ENCODE measurements at places on chromosomes 5 and 9. TPM values are rescaled to one million over a fixed set of nuclear protein-coding genes. Genes with fewer than 3 reads are reported as not detected.
A peak's percentile ranks its signal among the peaks of the same experiment; 100 is the strongest.

TMEM174 gene
- not detected for total RNA-seq

SLC4A9 gene
- not detected for total RNA-seq

ECM2 gene
- 6.8 TPM for total RNA-seq

- DNase-seq, result no peak
Observed at GRCh38 chr9:125442452-125442851, 180.8 kb downstream of the GAPVD1 start.

GRCh38 chr5:142486581-142486980 lies 161.8 kb upstream of the SPRY4 start:
- DNase-seq, result peak; percentile 82

DNA sequence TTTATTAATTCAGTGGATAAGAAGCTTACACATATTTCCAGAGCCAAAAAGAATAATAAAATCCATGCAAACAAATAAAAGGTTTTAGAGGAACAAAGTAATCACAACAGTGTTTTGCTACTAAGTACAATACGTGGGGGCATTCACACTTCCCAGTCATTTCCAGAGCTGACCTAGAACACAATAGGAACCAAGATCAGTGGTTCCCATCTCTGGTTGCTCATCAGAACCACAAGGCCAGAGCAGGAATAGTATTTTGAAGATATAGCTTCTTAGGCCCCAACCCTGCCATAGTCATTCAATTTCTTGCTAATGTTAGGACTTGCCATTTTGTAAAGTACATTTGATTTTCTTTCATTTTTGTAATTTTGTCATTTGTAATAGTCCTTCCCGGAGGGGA lies 215.4 kb downstream of the NR3C1 start:
- DNase-seq, result no peak

DNA sequence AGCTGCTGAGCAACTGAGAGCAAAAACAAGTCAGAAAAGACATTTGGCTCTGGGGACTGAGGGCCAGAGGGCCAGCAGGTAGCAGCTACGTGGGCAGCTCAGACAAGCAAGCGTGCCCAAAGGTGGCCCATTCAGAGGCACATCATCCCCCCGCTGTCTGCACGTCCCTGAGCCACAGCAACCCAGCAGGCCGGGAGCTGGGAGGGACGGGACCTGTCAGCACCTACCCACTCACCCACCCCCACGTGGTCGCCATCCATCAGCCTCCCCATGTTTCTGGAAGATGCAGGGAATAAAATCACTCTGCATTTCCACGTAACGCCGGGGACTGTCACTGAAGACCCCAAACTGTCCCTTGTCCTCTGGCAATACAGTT lies 167.8 kb downstream of the COL23A1 start:
- no peak for DNase-seq

- DNase-seq, result no peak
Observed at GRCh38 chr5:76443066-76443800, 40.1 kb downstream of the IQGAP2 start.

GRCh38 chr9:37198039-37198729 lies 77.8 kb downstream of the ZCCHC7 start:
- no peak for DNase-seq

- DNase-seq, result no peak
Observed at GRCh38 chr9:137279741-137280473, 2.4 kb downstream of the TOR4A start.

SARDH gene
- total RNA-seq, result 9.0 TPM

GRCh38 chr5:53714667-53715010 lies 154.2 kb downstream of the NDUFS4 start:
- peak; percentile 23 for DNase-seq

DNA sequence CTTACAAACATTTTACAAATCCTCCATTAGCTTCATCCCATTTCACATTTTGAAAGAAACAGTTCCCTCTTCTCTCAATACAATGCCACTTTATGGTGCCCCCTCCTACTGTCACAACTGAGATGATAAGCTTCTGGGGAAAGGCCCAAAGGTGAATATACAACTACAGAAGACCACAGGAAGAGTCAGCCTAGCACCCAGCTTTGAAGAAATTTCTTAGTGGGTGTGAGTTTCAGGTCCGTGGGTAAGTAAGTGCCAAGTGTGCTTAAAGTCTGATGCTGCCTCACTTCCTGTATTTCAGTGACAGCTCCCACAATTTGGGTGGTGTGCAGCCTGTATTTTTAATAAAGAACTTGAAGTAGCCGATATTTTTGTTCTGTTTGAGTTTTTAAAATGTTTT lies 68.1 kb downstream of the ARHGEF28 start:
- no peak for DNase-seq

GRCh38 chr5:36214436-36214835 lies 27.3 kb downstream of the NADK2 start:
- DNase-seq, result peak; percentile 15

DNA sequence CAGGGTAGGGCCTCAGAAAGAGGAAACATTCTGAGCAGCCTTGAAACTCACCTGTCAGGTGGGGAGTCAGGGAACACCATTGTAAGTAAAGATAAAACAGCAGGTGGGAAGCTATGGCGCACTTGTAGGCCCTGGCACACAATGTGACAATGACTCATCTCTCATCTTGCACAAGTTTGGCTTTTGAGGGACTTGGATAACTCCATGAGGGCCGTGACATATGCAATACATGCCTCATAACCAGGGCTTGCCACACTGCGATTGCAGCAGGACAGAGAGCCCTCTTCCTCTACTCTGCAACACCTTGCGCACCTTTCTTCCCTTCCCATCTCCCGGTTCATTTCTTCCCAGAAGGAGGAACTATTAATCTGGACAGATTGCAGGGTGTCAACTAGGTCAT lies 144.9 kb downstream of the CEP120 start:
- DNase-seq, result no peak

GRCh38 chr5:169945831-169946261 lies 34.4 kb downstream of the INSYN2B start:
- peak; percentile 94 for DNase-seq

CCDC152 gene
- 1.5 TPM for total RNA-seq

- DNase-seq, result peak; percentile 17
Observed at GRCh38 chr9:37293664-37294524, 128.6 kb upstream of the GRHPR start.

CDO1 gene
- 6.9 TPM for total RNA-seq

- DNase-seq, result no peak
Observed at GRCh38 chr5:84869675-84870074, 485.0 kb upstream of the EDIL3 start.

DNA sequence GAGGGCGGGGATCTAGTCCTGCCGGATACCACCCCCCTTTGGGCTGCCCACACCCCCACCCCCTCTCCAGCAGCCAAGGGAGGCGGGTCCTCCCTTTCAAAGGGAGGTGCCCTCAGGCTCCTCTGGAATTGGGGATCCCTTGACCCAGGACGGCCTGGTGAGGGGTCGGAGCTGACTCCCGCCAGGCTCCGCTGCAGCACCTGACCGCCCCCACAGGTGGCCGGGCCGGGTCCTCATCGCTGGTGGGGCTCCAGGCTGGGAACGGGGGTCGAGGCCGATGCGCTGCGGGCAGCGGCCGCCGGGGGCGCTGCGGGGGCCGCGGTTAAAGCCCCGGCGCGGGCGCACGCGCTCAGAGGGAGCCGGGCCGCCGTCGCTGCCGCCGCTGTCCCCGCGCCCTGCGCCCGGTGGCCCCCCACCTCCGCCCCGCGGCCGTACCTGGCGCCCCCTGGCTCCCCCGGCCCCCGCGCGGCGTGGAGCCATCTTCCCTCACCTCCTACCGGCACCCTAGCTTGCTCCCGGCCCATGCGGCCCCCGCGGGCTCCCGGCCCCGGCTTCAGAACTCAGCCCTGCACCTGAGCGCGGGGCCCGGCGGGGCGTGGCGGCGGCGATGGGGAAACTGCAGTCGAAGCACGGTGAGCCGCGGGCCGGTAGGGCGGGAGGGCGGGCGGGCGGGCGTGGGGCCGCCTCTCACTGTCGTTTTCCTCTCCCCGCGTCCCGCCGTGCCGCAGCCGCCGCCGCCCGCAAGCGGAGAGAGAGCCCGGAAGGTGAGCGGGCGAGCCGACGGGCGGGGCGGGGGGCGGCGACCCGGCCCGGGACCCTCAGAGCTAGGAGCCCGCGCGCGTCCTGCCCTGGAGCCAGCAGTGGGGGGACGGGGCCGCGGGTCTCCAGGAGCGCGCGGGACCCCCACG lies at the start of gene NKD2:
TSS of gene NKD2 (plus strand) at position 352 of the 908 bp plus-strand sequence. CDS start at position 608, 256 bp downstream.
- no peak for DNase-seq

NIM1K gene
- 7.7 TPM for total RNA-seq

RCL1 gene
- total RNA-seq, result 14.5 TPM

GRCh38 chr9:128627127-128627715 lies 29.4 kb downstream of the DYNC2I2 start:
- DNase-seq, result no peak

DNA sequence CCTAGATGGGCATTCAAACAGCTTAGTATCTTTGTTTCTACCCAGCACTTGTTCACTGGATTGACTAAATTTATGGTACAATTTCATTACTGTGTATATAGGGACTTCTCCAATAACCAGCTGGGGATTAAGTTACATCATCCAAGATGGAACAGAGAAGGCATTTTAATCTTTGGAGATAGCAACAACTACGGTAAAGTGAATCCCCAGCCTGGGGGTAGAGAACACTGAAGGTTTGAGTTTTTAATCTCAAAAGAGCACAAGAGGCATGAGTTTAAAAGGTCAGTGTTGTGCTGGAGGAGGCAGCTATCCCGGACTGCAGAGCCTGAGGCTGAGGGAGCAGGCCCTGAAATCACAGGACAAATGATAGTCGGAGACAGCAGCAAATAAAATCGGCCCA lies 28.6 kb downstream of the DDX31 start:
- no peak for DNase-seq

DNA sequence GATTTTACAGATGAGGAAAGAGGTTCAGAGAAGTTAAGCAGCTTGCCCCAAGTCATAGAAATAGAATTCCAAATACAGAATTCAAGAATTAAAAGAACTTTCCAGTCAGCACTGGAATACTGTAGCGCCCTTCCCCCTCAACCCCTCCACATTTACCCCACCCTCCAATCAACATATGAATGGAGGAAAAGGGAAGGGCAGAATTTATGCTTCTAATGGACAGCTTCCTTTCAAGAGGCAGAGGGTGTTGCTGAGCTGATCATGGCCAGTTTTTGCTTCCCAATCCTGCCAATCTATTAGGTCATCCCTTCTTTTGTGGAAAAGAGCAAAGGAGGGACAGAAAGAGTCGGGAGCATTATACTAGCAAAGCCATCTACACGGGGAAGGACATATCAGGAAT lies 39.1 kb upstream of the ANKRD31 start:
- no peak for DNase-seq

PCDHA10 gene
- 0.26 TPM for total RNA-seq

CYLC2 gene
- not detected for total RNA-seq

GRCh38 chr9:113484258-113484730 lies 20.8 kb downstream of the RGS3 start:
- peak; percentile 28 for DNase-seq

DNA sequence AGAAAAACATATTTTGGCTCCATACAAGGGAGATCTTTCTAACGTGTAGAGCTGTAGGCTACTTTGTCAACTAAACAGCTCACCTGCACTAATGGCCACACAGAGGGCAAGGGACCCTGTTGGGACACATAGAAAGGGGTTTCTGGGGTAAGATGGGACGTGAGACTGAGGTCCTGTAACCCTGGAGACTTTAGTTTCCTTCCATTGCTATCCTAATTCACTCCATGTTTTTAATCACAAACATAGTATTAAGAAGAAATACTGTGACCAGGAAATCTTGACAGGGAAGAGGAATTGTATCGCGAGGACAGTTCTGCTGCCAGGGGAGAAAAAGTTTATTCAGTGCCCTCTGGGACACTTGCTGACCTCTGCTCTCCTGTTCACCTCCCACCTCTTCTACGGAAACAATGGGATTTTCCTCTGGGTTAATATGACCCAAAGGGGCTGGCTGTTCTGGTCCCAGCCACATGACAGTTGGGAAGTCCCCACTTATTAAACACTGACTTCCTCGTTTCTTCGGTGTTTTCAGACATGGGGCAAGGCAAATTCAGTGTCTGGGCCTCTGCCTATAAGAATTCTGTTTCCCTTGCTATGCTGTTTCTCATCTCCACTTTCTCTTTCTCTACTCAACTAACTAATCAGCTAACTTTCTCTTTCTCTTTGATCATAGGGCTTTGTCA lies 106.9 kb upstream of the SEMA6A start:
- DNase-seq, result no peak

STPG3 gene
- not detected for total RNA-seq

GRCh38 chr5:112929336-112930081 lies 7.5 kb upstream of the REEP5 start:
- DNase-seq, result no peak

GRCh38 chr9:89640361-89640760 lies 35.5 kb downstream of the GADD45G start:
- no peak for DNase-seq

MAMDC4 gene
- 4.6 TPM for total RNA-seq

PDLIM4 gene
- 67.2 TPM for total RNA-seq

GRCh38 chr9:32395510-32396216 lies 11.2 kb downstream of the ACO1 start:
- DNase-seq, result peak; percentile 94

DNA sequence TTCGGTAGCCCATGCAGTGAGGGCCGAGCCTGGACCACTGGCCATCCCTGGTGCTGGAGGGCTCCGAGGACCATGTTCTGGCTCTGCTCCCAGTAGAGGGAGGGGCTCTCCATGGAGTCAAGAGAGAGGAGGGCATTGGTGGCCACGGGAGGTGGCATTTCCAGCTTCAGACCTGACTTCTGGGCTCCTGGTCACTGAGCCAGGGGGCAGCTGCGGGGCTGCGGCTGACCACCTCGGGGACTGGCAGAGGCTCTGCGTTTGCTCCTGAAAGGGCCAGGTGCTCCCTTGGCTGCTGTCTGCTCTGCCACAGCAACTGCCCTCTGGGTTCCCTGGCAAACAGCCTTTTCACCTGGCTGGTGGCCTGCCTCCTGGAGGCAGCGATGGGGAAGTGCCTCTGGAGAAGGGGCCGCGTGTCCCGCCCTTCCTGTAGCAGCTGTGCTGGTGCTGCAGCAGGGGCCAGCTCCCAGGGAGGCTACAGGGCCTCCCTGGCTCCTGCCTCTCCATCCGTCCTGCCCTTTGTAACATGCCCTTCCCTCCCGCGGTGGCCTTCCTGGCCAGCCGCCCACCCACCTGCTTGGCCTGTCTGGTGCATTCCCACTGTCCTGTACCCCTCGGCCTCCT lies 144.6 kb downstream of the CACNA1B start:
- DNase-seq, result no peak

DNA sequence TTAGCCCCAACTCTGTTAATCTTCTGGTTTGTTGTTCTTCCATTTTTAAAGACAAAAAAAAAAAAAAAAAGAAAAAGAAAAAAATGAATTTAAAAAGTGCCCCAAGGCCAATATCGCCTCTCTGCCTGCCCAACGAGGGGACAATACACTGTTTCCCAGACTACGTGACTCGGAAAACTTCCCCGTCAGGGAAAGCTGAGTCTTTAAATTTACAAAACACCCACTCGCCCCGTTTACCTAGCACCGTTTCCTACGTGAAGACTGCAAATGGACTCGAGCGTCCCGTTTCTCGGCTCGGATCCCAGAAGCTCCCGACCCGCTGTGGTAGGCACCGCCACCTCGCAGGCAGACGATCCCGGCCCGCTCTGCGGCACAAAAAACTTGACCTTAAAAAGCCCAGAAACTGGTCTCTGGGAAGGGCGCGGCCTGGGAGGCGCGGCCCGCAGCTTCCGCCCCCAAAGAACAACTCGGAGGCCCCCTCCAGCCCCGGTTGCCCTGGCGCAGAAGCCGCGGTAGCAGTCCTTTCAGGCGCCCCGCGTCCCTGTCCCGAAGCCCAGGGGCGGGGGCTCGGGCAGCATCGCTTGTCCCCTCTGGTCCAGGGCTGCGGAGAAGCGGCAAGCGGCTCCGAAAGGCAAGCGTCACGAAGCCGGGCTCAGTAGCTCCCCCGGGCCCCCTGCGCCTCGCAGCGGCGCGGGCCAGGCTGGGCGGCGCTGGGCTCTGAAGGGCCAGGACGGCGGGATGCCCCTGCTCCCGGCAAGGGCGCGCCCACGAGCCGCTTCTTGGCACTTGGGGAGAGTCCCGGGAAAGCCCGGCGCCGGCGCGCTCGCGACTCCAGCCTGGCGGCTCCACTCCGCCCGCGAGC lies at the start of gene GCNT4:
TSS of gene GCNT4 (minus strand) at position 367 of the 862 bp plus-strand sequence. CDS start 22,521 bp downstream, outside the sequence.
- peak; percentile 41 for DNase-seq
